ENCODE measurements at places on chromosomes 7 and 10. TPM values are rescaled to one million over a fixed set of nuclear protein-coding genes. Genes with fewer than 3 reads are reported as not detected.

The CPA2 gene
- not detected for total RNA-seq

- DNase-seq = no peak
Observed at GRCh38 chr10:31694929-31695837, 233.4 kb downstream of the ARHGAP12 start.

GRCh38 chr10:75852851-75853484 is 421.5 kb downstream of the LRMDA start:
- no peak for DNase-seq

DNA sequence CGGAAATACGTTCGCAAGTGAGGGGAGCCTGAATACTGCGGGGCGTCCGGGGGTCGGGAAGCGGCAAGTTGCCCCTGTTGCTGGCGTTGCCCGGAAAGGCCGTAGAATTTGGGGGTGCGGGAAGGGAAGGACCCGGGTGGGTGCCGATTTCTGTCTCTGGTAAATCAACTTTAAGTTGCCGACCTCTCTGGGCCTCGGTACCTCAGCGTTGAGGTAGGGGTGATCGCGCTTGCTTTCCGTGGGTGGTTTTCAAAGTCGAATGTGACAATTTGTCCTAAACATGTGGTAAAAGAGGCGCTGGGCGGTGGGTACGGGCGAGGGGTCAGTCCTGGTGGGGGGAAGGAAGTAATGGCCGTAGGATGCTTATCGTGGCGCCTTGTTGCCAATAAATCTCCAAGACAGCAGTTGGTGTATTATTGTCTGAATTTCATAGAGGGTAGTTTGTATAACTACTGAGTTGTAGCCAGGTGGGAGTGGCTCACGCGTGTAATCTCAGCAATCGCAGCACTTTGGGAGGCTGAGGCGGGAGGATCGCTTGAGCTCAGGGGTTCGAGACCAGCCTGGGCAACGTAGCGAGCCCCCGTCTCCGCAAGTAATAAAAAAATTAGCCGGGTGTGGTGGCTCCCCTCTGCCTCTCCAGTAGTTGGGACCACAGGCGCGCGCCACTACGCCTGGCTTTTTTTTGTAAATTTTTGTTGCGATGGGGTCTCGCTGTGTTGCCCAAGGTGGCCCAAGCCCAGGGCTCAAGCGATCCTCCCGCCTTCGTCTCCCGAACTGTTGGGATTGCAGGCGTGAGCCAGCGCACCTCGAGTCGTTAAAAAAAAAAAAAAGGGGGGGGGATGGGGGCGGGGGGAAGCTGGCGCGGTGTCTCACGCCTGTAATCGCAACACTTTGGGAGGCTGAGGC is 644 bp downstream of the BUD23 start:
- DNase-seq = no peak

Data from thyroid gland (tissue), 4 donors.